ENCODE measurements at places on chromosomes 2 and 18. TPM values are rescaled to one million over a fixed set of nuclear protein-coding genes. Genes with fewer than 3 reads are reported as not detected.

Gene DNAJC5G
- not detected for total RNA-seq

Gene KLHL14
- not detected for total RNA-seq

Gene TMEM198
- total RNA-seq, result 3.4 TPM

Gene IL1RL1
- total RNA-seq, result 0.84 TPM

Gene RPRD1A
- total RNA-seq, result 27.4 TPM

Data from activated CD4-positive, alpha-beta T cell treated with anti-CD3 and anti-CD28 coated beads, Interleukin-2, amount 10 ng/mL, durations not matched to agents 24 days and 14 days (primary cell).